ENCODE measurements at places on chromosomes 4 and X.

DNA sequence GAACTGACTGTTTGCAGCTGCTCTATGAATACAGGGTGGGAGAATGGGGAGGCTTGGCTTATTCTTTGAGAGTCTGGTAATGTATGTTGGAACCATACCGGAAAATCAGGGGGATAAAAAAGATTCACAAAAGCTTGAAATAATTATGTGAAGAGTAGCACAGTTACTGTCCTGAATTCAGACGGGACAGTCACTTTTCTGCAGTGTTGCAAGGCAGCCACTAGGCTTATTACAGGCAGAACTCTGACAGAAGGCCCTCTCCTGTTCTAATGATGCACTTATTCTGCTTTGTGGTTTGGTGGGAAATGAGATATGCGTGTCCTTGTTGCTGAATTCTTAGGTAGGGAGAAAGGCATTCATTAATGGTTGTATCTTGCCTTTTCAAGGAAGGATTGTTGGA is 37.2 kb downstream of the GUCY1B1 start:
- DNase-seq = no peak

GRCh38 chrX:107565931-107566603 is 62.2 kb upstream of the PRPS1 start:
- no peak for DNase-seq

DNA sequence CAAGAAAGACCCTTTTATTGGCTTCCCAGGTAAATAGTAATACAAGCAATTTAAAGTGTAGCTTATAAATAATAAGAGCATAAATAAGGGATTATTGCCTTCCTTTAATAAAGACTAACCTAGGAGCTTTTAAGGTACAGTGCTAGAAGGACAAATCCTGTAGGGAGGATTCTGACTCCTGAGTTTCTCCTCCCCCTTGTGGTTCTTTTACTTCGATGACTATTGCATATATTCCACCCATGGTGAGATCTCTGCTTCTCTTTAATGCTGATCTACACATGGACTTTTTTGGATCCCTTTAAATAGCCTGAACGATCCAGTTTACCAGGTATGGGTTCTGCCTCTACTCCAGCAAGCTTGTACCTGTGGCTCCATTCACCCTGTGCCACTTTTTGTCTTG is 2.5 kb downstream of the GALNT7 start:
- no peak for DNase-seq

- no peak for DNase-seq
These were observed 53.6 kb downstream of the KLHL13 start for GRCh38 chrX:118062817-118063615.

GRCh38 chr4:160835789-160836188 is 1328.0 kb downstream of the FSTL5 start:
- DNase-seq = no peak

DNA sequence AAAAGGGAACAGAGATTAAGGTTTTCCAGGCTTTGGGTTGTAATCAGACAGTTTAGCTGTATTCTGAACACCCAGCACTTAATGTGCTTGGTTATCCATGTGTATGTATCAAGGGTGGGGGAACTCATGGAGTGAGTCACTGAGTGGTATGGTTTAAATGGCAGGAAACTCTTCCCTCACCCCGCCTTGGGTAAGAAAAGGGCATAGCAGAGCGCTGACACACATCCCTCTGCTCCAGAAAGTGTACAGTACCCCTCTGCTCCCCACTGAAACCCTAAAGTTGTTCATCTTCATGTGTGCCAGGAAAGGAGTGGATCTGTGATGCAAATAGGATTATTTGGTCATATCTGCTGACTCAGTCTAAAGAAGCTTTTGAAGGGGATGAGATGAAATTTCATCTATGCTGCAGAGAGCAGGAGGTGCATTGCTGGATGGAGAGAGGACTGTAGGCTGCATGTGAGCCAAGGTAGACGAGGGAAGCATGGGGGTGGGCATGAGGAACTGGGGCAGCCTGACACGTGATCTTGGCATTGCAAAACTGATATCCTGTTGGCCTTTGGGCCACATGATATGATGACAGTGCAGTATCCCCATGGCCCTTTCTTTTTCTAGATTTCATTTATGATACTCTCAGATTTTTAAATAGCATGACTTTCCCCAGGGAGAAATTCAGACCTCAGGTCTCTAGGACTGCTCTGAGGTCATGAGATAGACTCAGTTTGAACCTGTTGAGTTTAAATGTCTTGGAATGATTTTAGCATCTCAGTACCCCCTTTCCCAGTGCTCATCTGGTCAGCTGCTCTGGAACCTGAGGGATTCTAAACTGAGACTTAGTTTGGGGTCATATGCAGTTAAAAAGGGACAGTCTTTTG is 84.8 kb downstream of the TMEM164 start:
- no peak for DNase-seq

DNA sequence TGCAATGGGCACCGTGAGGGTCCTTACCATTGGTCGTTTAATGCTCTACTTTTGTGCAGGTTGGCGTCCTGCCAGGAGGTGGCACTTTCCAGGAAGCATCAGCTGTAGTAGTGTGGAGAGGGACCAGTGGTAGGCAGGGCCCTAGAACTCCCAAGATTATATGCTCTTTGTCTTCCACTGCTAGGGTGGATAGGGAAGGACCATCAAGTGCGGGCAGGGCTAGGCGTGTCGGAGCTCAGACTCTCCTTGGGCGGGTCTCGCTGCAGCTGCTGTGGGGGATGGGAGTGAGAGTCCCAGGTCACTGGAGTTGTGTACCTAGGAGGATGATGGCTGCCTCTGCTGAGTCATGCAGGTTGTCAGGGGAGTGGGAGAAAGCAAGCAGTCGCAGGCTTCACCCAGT is 134.7 kb downstream of the KLF8 start:
- DNase-seq = no peak

GRCh38 chr4:52369649-52370048 is 289.5 kb downstream of the USP46 start:
- DNase-seq = no peak

- no peak for DNase-seq
These were observed 12.3 kb upstream of the GRIA3 start for GRCh38 chrX:123171781-123172180.

DNA sequence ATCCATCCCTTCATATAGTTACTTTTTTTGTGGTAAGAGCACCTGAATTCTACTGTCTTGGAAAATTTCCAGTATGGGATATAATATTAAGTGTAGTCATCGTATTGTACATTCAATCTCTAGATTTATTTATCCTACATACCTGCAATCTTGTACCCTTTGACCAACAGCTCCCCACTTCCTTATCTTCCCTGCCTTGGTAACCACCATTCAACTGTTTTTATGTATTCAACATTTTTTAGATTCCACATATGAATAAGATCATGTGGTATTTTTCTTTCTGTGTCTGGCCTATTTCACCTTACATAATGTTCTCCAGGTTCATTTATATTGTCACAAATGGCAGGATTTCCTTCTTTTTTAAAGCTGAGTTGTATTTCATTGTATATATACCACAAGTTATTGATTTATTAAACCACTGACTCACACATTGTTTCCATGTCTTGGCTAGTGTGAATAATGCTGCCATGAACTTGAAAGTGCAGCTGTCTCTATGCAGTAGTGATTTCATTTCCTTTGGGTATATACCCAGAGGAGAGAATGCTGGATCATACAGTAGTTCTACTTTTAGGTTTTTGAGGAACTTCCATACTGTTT is 572.5 kb downstream of the MAGEB5 start:
- no peak for DNase-seq

DNA sequence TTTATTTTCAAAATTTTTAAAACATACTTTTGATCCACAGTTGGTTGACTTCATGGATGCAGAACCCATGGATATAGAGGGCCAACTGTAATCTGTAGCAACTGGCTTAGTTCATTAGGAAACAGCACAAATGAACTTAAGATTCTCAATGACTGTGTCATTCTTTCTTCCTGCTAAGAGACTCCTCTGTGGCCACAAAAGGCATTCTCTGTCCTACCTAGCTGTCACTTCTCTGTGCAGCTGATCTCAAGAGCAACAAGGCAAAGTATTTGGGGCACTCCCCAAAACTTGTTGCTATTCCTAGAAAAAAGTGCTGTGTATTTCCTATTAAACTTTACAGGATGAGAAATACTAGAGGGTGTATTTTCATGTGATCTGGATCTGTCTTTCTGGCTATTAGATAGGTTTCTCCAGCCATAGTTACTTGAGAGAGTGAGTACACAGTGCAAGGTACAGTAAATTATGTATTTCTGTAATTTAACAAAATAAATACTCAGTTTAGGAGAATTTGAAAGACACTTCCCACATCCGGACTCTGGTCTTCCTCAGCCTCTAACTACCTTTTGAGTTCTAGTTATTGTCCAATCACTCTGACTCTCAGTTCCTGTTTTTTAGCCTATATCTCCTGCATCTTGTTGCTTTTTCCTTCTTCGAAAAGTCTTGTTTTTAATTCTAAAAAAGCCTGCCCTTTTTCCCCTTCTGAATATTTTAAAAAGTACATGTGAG is 21.8 kb downstream of the TLR2 start:
- DNase-seq = no peak

DNA sequence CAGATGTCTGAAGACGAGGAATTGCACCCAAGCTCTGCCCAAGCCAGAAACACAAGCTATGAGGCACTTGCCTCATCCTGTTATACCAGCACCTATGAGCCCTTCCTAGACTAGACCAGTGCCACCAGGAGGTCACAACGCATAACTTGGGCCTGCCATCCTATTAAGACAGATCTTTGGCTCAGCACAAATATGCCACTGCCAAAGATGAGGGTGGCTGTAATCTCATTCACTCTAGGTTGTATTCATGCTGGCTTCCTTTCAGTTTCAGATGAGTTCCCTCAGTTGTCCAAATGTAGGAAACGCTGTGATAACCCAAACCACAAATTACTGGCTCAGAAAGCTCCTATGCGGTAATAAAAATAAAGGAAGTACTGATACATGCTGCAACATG is 76.5 kb upstream of the CITED1 start:
- DNase-seq = no peak

DNA sequence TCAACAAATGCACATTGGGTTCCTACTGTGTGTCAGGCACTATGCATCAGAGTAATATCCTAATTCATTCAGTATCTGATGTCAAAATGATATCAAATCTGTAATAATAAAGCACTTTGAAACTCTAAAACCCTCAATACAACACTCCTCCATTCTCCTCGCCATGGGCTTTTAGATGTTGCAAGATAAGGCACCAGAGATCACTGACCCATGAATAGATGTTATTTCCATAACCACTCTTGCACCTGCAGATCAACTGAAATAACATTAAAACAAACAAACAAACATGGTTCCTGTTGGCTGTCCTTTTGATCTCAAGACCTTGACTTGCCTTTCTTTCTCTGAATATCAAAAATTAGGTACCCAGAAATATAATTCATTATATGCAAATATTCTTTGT is 100.2 kb downstream of the MAB21L2 start:
- DNase-seq = no peak

- DNase-seq = no peak
These were observed 105.9 kb upstream of the ADRA2C start for GRCh38 chr4:3660086-3660927.

- no peak for DNase-seq
These were observed 1.4 kb downstream of the SPATA4 start for GRCh38 chr4:176193938-176194337.

DNA sequence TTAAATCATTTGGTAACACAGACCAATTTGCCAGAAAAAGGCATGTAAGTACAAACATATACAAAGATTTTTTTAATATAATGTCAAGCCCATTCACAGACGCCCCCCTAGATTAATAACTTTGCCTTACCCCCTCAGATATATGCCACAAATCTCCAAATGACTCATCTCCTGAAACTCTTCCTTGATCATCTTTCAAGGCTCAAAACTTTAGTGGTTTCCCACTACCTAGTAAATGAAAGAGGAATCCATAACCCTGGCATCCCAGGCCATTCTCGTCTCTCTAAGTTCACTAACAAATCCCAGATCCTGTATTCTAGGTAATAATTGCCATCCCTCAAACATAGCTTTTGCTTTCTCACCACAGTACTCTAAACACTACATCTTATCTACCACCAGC is 61.9 kb downstream of the PRSS12 start:
- DNase-seq = no peak
